ENCODE measurements at places on chromosomes 7 and 10.

DNA sequence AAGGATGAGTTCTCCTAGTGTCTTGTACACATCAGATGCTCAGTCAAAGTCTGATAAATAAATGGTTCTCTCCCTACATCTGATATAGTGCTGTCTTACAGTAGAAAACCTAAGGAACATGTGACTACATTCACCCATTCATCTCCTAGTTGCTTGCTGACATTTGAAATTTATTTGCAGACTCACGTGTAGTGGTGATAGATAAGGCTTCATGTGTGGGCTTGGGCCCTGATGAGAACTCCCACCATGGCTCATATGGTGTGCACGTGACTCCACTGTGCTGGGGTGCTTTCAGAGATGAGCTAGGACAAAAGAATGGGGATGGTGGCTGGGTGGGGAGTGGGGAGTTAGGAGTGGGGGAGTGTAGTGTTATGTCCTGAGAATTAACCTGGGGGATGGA lies 287.3 kb downstream of the RPS24 start:
- DNase-seq = no peak

DNA sequence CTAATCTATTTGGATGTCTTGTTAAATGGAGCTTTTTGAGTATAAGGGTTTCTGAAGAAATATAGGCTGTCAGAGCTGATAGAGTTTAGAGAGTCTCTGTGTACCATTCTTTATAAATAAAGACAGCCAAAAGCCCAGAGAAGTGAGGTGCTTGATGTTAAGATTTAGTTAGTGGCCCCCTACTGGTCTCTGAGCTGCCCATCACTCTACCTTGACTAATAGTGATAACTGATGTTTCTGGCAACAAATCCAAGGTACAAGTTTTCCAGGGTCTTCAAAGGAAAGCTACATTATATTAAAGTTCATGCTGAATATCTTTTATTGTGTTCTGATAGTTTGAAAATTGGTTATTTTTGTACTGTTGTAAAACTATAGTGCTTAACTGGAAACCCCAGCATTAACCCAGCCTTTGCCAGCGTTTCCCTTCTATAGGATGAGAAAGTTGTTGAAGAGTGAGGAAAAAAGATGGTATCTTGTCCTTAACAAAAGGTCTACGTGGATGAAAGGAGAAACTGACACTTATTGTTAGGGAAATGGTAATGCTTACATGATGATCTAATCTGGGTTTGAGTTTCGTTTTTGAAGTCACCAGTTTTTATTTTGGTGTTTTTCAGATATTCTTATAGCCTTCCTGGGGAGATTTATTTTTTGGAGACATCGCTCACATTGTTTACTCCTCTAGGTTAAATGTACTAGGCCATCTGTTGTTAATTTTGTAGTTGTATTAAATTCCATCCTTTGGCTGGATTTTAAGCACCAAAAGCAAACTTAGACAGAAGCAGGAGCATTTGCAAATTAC lies 79.0 kb downstream of the AUTS2 start:
- DNase-seq = no peak

GRCh38 chr10:7406712-7407333 lies 4.0 kb downstream of the SFMBT2 start:
- no peak for DNase-seq

DNA sequence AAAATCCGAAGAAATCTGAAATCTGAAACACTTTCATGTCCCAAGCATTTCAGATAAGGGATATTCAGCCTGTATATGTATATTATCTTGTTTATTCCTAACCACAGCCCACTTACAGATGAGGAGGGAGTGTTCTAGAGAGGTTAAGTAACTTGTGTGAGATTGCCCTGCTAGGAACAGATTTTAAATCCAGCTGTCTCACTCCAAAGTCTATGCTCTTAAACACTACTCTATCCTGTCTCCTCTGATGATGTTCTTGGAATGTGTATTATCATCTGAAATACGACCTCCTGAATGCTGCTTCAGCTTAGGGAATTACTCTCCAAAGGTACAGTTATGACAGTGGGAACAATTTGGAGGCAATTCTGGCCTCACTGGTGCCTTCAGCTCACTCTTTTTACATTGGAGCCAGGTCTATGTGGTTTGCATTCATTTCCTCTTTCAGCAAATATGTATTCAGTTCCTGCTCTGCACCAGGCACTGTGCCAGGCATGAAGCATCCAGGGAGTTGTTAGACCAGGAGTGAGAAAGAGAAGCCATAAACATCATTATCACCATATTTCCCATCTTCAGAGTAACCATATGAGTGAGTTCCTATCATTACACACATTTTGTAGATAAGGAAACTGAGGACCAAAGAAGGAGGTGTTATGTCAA lies 70.2 kb downstream of the NOC3L start:
- no peak for DNase-seq

DNA sequence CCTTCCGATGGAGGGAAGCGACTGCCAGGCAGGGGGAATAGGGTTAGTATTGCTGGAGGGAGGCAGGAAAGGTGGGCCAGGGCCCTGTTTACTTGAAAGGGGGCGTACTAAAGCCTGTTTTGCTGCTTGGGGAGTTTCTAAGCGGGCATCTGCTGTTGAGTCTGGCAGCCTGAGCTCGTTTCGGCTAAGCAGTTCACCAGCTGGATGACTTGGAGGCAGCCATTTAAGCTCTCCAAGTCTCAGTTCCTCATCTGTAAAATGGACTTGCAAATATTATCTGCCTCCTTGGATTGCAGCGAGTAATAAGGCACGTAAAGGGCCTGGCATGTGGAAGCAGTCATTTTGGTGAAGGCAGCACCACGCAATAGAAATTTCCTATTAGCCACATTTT lies 44.0 kb downstream of the LDB3 start:
- DNase-seq = no peak

GRCh38 chr10:119348106-119348505 lies 140.7 kb downstream of the GRK5 start:
- DNase-seq = no peak

GRCh38 chr10:95389176-95389575 lies 98.4 kb upstream of the PDLIM1 start:
- no peak for DNase-seq

GRCh38 chr7:50718876-50719275 lies 63.8 kb downstream of the GRB10 start:
- no peak for DNase-seq

DNA sequence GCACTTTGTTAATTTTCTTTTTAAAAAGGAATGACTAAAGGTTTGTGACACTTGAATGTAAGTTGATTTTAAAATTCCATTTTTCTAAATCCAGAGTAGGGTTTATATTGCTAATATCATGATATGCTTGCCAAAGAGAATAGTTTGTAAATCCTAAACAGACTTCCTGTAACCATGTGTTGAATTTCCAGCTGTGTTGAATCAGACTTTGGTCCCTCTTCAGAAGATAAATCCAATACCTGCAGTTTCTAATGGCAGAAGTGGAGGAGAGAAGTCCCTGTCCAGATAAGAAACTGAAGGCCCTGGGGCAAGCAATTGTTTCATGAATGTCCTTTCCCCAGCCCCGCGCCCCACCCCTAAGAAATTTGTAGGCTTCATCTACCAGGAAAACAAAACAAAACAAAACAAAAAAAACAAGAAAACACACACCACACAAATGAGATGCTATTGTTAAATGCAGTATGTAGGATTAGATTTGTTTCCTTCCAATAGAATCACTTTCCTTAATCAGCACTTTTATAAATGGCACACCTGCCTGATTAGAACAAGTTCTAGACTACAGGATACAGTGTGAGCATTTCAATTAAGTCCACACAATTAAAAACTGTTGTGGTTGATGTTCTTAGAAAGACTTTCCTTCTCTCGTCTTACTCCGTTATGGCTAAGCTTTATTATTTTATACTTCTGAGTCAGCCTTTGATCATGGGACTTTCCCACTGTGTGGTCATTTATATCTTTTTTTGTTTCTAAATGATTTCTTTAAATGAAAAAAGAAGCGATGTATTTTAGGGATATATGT lies 122.8 kb downstream of the KAT6B start:
- no peak for DNase-seq

GRCh38 chr7:144805627-144806239 lies 30.1 kb downstream of the TPK1 start:
- DNase-seq = no peak

DNA sequence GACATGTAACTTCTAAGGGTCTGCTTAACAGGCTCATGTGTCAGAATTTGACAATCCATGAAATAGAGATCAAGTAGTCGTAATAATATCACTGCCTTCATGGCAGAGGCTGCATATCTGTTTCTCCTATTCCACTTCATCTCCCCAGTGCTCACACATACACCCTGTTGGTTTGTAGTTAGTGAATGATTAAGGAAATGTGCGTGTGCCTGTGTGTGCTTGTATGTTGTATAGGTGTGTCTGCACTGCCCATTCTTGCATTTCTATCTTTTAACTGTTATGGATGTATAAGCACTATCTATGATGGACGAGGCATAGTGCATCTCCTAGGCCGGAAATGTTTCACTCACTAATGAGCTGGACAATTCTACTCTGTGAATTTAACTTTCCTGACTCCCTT lies 985.2 kb downstream of the LRMDA start:
- DNase-seq = no peak

DNA sequence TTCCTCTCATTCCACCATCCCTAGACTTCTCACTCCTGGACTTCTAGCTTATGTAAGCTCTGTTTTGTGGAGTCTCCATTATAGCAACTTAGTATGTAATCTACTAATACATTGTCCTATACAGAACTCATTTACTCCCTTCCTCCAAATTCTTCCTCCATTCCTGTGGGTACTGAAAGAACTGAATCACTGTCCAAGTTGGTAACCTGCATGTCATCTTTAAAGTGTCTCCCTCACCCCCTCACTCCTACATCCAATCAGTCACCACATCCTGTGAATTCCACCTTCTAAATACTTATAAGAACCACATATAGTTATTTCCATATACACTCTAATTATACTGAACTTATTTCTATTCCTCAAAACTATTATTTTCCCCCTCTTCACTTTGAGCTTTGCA lies 20.3 kb downstream of the AASS start:
- no peak for DNase-seq

GRCh38 chr7:52504561-52504960 lies 530.9 kb upstream of the POM121L12 start:
- DNase-seq = no peak

DNA sequence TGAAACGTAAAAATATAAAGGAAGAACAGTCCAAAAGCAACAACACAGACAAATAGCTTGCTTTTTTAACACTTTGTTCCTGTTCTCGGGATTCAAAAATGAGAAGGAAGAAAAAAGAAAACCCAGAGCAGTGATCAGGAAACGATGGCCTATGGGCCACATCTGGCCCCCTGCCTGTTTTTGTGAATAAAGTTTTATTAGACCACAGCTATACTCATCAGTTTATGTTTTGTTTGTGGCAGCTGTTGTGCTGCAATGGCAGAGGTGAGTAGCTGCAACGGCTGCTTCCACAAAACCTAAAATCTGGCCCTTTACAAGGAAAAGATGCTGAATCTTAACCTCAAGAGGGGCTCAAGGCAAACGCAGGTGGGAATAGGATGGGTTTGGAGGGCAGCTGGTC lies 96.4 kb downstream of the CCDC3 start:
- DNase-seq = no peak

GRCh38 chr10:110792476-110793125 lies 79.1 kb upstream of the PDCD4 start:
- no peak for DNase-seq

DNA sequence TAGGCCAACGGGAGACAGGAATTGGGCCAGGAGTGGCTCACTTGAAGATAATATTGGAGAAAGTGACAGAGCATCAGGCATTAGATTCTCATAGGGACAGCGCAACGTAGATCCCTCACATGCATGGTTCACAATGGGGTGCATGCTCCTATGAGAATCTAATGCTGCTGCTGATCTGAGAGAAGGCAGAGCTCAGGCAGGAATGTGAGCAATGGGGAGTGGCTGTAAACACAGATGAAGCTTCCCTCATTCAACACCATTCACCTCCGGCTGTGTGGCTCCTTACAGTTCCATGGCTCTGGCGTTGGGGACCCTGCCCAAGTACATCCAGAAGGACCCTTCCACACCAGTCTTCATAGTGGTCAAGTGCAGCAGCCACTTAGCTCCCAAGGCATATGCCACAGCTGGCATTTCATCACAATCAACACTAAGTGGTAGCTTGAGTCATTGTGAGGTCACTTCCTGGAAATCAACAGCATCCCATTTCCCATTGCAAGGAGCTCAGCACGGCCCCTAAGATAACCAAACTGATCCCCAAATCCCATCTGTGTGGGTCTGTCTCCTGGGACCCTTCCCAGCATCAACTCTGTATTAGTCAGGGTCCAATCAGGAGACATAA lies 174.5 kb downstream of the TPST1 start:
- DNase-seq = no peak

DNA sequence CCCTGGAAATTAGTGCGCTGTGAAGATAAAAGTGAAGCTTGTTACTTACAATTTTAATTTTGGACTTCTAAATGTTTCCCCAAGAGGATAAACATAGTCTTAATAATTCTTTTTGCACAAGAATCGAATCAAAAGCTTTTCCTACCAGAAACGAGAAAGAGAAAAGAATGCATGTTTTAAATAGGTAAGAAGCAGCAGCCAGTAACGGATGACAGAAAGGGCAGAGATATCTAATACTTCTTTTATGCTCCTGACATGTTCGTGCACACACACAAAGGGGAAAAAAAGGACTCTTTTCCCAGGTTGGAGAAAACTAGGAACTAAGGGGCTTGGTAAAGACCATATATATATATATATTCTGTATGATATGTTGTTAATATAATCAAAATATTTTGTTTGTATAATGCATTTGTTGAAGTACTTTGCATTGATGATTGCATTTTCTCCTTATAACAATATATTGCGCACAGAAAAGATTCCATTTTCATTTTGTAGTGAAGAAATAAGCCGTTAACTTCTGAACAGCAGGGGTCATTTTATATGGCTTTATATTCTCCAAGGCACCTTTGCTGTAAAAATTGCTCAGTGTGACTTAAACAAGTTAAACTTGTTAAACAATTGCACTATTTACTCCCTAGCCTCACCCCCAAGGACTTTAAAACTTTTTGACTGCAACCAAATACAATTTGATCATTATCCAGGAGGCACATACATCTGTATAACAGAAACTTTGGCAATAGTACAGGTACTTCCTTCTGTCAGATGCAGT lies 2.2 kb downstream of the PRKAR2B start:
- no peak for DNase-seq

DNA sequence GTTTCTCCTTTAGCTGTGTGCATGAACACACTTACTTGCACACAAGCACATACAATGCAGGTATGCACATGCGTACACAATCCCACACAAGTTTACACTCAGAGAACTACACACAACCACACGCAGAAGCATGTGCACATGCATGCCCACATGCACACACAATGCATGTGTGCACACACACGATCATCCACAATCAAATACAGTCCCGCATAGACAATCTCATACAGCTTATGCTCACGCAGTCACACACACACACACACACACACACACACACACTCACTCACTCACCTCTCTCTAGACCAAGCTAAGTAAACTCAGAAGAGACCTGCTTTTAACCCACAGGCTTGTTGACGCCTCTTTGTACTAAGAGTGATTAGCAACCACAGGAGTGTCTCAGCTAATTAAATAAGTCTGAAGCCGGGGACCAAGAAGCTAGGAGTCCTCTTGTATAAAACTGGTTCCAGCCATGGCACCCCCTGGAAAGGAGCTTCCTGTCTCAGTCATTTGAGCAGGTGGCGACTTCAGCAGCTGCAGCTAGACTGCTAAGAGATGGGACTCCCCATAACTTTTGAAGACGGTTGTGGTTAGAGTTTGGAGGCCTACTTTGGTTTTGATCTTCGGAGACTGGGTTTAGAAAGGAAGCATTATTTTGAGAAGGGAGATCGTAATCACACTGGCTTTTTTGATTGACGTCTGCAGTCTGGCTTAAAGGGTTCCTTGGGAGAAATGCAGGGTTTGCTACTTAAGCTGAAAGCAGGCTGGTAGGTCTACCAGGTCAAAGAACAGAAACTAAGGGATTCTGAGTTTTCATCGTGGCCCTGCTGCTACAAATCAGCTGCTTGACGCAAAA lies 82.3 kb upstream of the ADRB1 start:
- DNase-seq = peak; percentile 28

Measured in stimulated activated CD8-positive, alpha-beta memory T cell treated with anti-CD3 and anti-CD28 coated beads, Interleukin-15, amount 100 ng/mL, for 1 hour (primary cell).